ENCODE measurements at places on chromosomes 12 and 14. TPM values are rescaled to one million over a fixed set of nuclear protein-coding genes. Genes with fewer than 3 reads are reported as not detected.

- DNase-seq: peak; percentile 50
Observed at GRCh38 chr12:130031571-130032189, 127.9 kb upstream of the TMEM132D start.

Gene ASPG
- not detected for total RNA-seq

Gene ARF3
- total RNA-seq: 50.4 TPM

DNA sequence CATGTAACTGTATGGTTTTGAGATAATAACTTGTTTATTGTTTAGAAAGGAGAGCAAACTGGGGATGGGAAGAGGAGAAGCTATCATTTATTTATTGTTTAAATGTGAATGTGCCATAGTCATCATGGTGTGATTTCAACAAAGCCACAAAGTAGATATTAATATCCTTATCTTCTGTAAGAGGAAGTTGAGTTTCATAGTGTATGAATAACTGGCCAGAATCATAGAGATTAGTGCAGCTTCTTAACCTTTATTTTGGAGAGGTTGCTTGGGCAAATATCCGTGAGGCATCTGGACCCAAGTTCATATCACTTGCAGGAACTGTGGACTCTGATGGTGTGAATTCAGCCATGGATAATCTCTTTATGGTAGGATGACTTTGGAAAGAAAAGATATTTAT lies 26.8 kb upstream of the LYZ start:
- no peak for DNase-seq

Gene CLMN
- total RNA-seq: 0.63 TPM

All from dermis microvascular lymphatic vessel endothelial cell (primary cell).